ENCODE measurements at places on chromosomes 3 and 15.

DNA sequence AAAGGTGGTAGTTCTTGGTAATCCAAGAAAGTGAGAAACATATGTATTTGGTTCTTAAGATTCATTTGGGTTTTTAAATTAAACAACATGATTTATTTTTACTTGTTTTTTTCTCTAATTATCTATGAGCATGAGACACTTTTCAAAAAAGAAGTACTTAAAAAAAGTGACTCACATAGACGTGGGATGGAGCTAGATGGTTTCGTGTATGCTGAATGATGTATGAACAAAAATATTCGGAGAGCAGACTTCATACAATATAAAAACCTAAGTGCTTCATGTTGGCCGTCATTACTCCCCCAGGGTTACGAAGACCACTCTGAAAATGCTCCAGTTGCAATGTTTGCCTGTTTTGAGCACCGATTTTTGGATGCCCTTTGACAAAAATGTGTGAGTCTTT lies 90.9 kb downstream of the RORA start:
- no peak for DNase-seq

GRCh38 chr3:95265129-95265528 lies 1202.3 kb downstream of the NSUN3 start:
- no peak for DNase-seq

GRCh38 chr3:98010194-98010882 lies 24.8 kb downstream of the GABRR3 start:
- DNase-seq, result no peak

GRCh38 chr3:23052620-23053019 lies 150.5 kb upstream of the UBE2E2 start:
- DNase-seq, result no peak

GRCh38 chr15:73747847-73748590 lies 5.1 kb downstream of the INSYN1 start:
- DNase-seq, result no peak

DNA sequence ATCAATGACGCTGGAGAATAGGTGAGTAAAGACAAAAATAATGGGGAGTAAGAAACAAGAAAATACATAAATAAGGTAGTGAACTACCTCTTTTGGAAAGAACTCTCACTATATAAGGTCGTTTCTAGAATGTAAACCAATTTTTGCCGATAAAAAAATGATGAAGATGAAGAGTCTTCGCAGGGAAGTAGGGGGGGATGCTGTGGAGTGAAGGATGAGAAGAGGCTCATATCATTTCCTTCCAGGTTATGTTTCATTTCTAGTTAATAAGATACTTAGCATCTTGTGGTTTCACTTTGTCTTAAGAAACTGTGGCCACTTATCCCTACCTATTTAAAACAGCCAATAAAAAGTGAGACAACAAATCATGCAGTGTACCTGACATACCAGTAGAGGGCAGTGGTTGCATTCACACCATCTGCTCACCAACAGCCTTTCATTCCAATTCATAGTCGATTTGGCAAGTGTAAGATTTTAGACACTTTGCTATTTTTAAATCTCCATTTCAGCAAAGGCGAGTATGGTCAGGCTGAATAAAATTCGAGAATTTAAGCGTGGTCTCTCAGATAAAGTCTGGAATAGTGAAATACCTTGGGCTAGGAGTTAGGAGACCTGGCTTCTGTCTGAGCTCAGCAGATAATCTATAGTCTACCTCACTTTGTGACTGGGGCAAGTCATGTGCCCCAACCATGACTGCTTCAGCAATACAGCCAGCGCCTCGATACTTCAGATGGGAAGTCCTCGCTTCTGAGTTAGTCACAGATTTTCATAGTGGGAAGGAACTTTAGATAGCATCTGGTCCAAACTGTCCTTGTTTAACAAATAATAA lies 28.9 kb upstream of the ICE2 start:
- peak; percentile 53 for DNase-seq

DNA sequence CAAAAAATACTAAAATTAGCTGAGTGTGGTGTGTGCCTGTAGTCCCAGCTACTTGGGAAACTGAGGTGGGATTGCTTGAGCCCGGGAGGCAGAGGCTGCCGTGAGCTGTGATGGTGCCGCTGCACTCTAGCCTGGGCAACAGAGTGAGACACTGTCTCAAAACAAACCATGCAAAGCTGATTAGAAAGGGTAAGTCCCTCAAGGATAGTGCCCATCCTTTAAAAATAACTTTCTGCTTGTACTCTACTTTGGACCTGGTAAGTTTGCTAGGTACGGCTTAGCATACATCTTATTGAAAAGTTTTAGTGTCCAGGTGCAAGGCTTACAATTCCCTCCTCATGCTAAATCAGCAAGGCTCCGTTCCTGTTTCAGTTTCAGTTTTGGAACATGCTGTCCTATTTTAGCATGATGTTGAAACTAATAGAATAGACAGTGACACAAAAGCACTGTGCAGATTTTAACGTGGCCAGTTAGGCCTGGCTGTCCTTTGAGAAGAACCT lies 21.4 kb downstream of the FEM1B start:
- DNase-seq, result peak; percentile 24

DNA sequence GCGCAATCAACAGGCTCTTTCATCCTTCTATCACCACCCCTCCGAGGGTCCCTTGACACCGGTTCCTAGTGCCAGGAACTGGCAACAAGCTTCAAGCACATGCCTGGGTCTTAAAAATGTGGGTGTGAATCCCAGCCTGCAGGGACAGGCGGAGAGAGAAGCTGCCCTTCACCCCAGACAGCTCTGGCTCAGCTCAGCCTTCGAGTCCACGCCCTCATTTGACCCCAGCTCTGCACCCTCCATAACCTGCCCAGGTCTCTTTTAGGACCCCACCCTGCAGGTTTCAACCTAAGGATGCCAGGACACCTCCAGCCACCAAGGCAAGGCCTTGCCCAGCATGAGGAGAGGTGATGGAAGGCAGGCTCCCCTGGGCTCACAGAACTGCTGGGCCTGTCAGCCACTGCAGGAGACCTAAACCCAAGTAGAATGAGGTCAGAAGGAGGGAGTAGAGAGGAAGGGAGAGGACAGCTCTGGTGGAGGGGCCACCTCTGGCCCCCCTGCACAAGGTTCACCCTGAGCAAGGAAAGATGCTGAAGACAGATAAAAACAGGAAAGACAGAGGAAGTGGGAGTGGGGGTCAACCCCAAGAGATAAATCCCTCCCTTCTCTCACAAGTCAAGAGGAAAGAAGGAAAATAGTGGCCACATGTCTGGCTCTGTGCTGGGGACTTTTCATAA lies 2.6 kb upstream of the LOXL1 start:
- no peak for DNase-seq

DNA sequence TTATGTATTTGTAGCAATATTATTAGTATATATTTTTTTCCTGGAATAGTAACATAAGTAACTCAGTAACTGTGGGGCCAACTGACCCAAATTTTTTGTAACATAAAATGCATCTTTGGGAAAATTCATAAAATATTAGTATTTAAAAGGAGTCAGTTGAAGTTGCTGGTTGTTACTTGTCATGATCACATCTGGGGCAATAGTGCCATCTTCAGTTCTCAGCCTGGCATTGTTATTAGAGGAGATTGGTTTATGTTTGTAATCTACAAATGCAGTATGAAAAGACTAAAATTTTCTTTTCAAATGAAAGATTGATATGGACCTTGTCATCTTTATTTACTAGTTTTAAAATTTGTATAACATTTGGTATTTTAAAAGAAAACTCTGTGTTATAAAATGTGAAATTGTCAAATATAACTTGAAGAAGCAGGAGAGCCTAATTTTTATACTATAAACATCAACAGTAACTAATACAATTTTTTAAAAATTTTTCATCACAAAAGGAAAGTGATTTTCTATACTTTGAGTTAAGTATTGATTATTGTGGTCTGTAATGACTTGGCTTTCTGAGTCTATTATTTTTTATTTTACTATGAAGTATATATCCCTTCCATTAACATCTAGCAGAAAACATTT lies 38.8 kb upstream of the MLF1 start:
- DNase-seq, result no peak

- no peak for DNase-seq
Measured at GRCh38 chr3:88641033-88641604, 466.3 kb upstream of the EPHA3 start.

GRCh38 chr15:98614681-98615080 lies 33.7 kb upstream of the IGF1R start:
- no peak for DNase-seq

DNA sequence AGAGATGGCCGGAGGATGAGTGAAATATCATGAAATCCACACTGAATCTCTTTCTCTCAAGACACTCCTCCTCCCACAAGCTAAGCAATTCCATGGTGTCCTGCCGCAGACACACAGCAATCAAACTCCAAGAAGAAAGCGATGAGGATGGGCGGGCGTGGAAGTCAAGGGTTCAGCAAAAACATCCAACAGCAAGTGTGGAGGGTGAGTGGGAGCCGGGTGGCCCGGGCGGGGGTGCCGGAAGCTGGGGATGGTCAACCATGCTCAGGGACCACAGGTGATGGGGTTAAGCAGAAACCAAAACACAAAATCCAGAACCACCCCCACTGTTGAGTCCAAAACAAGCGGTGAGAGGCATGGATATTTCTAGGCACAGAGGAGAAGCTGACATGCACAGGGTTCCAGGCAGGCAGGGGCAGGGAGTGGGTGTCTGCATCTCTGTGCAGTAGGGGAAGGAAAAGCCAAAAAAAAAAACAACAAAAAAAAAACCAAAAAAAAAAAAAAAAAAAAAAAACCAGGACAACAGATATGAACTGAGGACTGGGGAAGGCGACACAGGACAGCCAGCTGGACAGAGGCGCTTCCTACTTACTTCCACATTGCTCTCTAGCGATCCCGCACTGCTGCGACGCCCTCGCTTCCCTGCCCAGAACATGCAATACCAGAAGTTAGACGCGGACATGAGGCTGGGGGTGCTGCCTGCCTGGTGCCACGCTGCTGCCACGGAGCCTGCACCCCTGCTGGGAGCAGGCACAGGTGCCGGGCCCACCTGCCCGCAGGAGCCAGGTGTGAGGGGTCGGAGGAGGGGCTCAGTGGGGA lies 61.0 kb upstream of the RPL32 start:
- DNase-seq, result no peak

- DNase-seq, result no peak
Measured at GRCh38 chr3:97942801-97943546, 29.3 kb downstream of the RIOX2 start.

DNA sequence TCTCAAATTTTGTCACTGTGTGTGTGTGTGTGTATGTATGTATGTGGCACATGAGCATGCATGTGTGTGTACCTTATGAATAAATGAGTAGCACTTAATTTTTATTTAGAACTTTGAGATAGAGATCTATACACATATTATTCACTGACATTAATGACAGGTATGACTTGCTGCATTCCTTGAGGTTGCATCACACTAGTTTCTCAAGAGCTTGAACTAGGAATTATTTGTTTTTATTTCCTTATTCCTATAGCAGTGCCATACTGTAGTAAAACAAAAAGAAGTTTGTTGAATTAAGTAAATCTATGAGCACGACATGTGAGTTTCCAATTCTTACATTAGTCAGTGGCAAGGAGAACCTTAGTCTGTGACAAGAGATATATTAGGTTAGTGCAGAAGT lies 943.9 kb downstream of the ROBO1 start:
- no peak for DNase-seq

DNA sequence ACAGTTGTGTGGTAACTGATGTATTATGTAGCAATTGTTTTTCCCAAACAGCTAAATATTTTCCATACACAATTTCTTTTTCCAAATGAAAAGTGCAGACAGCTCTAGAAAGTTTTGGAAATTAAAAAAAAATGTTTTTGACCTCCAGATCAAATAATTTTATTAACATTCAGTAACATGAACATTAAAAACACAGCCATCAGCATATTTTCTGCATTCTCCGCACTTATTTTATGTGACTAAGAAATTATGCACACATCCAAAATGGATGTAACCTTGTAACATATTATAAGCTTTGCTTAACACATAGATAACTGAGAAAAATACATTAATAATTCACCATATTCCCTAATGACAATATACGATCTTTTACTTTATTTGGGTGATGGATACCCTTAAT lies 224.6 kb downstream of the VGLL3 start:
- no peak for DNase-seq

DNA sequence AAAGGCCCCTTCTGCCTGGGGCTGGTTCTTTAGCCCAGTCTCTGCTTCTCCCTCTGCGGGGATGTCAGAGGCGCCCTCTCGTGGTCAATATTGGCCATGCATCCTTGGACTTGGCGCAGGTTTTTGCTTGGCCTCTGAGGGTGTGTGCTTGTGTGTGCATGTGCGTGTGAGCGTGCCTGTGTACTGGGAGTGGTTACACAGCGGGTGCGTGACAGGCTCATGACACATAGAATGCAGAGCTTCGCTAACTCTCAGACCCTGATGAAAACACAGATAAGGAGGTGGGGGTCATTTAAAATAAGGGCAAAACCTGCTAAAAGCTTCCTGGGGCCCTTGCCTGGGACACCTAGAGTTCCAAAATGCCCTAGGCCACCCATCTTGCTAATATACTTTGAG lies 160.9 kb downstream of the SMAD6 start:
- peak; percentile 42 for DNase-seq
